ENCODE measurements at places on chromosomes 4 and X.

- no peak for DNase-seq
These were observed 40.7 kb downstream of the LARP7 start for GRCh38 chr4:112677519-112678091.

DNA sequence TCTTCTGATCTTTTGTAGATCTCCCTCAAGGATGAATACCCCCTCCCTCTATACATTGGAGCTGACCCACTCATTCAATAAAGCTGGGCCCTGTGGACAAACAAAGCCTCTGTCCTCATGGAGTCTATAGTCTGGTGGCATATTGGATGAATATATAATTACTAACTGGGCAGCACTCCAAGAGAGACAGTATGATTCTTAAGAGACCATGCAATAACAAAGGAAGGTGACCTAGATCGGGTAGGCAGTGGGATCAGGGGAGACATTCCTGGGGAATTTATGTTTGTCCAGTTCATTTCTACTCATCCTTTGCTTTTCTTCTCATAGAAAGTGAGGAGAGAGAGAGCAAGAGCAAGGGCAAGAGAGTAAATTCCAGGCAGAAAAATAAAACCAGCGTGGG lies 23.5 kb upstream of the CXCL13 start:
- DNase-seq = no peak

- DNase-seq = no peak
These were observed 17.3 kb upstream of the C1GALT1C1 start for GRCh38 chrX:120647127-120647526.

GRCh38 chr4:37999000-37999716 lies 39.0 kb downstream of the PTTG2 start:
- DNase-seq = no peak

GRCh38 chr4:41384992-41385391 lies 128.3 kb downstream of the UCHL1 start:
- no peak for DNase-seq

DNA sequence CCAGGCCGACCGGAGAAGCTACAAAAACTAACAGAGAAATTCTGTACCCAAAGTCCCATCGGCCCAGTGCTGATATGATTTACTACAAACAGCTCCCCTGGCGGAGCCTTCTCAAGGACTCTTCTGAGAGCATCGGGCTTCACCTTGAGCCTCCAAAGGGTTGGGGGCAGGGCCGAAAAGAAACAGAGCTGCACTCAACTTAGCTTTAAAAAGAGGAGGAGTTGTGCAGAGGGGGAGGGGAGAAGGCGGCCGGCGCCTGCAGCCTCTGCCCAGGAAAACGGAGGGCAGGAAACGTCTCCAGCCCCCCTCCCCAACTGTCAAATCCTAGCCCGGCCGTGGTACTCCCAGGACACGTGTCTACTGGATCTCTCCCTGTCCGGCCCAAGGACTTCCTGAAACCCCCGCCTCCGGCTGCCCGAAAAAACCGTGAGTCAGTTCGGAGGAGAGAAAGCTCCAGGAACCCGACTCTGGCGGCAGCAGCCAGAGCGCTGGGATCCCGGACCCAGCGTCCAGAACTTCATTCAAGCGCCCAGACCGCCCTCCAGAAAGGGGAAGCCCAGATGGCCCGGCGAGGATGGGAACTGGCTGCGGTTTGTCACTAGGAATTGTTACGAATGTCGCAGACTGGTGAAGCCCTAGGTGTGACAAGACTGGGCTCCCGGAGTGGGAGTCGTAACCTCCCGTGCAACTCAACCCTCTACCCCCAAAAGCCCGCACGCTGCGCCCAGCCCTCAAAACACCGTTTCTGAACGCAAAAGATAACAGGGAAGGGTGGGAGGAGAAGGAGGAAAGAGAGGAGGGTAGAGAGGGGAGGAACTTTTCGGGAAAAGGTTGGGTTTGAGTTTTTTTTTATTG lies 973 bp downstream of the ADAMTS3 start:
- DNase-seq = no peak

- DNase-seq = no peak
These were observed 1.9 kb upstream of the AKAP17A start for GRCh38 chrX:1589356-1590130.

GRCh38 chr4:170497112-170497511 lies 407.4 kb upstream of the AADAT start:
- DNase-seq = no peak

DNA sequence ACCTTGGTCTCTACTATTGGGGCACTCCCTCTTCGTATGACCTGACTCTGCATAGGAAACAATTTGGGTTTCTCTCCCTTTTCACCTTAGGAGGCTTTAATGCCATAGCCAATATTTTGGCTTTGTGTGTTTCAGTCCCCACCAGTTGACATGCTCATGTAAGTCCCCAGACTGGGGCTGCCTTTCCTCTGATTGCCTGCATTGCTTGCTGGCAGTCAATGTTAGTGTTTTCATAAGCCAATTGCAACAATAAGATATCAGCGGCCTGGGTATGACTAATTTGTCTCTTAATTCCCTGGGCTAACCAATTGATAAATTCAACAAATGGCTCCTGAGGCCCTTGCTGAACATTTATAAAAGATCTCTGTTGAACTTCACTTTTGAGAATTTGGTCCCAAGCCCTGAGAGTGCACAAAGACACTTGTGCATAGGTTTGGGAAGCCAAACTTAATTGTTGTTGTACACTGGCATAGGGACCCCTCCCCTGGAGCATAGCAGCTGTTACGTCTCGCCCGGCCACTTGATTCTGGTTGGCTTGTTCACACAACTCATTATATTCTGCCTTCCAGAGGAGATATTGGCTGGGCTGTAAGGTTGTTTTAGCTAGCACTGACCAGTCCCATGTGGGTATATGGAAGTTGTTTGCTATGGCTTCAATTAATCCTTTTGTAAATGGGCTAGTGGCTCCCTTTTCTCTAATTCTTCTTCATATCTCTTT lies 206.2 kb downstream of the PABPC4L start:
- DNase-seq = no peak

DNA sequence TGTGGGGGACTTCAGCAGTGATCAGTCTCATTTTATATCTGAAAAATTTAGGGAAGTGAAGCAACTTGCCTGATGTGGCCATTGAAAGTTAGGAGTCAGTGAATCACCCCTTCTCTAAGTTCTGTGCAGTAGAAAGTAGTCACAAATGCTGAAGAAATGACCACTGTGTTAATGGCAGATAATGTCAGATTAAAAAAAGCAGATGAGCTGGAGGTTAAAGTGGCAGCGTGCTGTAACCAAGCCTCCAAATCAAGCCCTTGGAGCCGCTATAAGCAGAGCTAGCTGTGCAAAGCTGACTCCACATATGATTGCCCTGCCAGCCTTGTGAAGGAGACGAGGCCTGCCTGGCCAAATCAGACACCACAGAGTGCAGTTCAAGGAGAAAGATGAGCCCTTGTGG lies 39.2 kb upstream of the PDE5A start:
- no peak for DNase-seq

All from 8988T (cell line).